ENCODE measurements at places on chromosomes 6 and 20.

DNA sequence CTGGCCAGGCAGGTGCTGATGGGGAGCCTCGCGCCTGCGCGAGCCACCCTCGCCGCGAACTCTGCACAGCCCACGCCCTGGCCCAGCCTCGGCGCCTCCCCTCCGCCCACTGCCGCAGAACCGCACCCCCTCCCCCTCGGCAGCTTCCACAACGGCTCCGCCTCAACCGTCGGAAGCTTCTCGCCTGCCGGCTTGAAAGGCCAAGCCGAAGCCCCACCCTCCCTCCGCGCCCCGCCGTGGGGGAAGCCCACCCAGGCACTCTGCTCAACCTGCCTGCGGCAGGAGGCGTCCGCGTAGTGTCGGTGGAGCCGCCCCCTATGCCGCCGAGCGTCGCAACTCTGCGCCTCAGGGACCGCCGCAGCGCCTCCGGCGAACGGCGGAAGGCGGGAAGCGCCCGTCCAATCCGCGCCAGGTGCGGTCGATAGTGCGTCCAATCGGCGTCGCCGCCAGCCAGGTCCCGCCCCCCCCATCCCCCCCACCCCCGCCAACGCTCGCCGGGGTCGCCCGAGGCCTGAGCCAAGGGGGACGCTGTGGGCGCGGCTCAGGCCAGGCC, at the start of gene SYCP2:
SYCP2 (minus strand) TSS at position 342 of the 553 bp plus-strand sequence. CDS start 11,224 bp downstream, outside the sequence.
- DNase-seq, result no peak

- no peak for DNase-seq
Observed at GRCh38 chr6:24969343-24969860, 33.6 kb upstream of the RIPOR2 start.

DNA sequence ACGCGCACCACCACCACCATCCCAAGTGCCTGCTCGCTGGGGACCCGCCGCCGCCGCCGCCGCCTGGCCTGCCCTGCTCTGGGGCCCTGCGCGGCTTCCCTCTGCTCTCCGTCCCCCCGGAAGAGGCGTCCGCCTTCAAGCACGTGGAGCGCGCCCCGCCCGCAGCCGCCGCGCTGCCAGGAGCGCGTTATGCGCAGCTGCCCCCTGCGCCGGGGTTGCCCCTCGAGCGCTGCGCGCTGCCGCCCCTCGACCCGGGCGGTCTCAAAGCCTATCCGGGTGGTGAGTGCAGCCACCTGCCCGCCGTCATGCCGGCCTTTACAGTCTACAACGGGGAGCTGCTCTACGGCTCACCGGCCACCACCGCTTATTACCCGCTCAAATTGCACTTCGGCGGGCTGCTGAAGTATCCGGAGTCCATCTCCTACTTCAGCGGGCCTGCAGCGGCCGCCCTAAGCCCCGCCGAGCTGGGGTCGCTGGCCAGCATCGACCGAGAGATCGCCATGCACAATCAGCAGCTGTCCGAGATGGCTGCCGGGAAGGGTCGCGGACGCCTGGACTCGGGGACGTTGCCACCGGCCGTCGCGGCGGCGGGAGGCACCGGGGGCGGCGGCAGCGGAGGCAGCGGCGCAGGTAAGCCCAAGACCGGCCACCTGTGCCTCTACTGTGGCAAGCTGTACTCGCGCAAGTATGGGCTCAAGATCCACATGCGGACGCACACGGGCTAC, 7.2 kb downstream of the PRDM13 start:
- DNase-seq, result peak; percentile 73

GRCh38 chr20:24632581-24632980, 163.2 kb downstream of the SYNDIG1 start:
- no peak for DNase-seq

DNA sequence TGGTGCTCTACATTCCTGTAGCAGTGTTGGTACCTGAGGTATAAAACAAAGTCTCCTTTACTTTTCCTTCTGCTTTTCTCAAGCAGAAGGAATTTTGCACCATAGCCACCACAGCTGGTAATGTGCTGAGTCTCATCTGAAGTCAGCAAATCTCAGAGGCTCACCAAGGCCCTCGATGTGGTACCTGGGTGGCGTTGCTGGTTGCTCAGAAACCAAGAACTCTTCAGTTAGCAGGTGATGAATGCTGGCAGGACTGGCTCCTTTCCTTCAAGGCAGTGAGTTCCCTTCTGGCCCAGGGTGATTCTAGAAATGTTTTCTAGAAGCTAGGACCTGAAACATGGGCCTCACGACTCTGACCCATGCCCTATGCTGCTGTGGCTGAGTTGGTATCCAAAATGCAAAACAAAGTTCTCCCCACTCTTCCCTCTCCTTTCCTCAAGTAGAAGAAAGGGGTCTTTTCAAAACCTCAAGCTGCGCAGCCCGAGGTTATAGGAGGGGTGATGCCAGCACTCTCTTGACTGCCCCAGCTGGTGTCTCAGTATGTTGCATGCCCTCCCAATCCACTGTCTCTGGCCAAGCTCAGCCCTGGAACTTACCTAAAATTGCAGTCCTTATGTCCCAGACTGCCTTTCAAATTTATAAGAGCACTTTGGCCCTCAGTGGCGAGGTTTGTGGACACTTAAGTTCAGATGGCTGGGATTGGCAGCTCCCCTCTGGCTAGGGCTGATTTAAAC, 592.3 kb downstream of the FRK start:
- no peak for DNase-seq

DNA sequence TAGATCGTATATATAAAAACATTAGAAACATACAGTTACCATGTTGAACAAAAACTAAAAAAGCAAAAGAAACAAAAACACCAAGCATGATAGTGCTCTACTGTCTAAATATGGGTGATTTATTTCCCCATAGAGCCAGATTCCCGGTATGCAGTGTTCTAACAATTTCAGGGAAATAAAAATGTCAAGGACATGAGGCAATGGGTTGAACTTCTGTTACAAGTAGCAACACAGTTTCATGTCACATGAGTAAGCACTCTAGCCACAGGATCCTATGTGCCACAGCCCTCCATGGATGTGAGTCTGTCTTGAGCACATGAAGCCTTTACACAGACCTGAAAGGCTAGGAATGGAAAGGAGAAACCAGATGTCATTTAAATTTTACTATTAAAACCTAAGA, 96.0 kb downstream of the MAP3K5 start:
- no peak for DNase-seq

DNA sequence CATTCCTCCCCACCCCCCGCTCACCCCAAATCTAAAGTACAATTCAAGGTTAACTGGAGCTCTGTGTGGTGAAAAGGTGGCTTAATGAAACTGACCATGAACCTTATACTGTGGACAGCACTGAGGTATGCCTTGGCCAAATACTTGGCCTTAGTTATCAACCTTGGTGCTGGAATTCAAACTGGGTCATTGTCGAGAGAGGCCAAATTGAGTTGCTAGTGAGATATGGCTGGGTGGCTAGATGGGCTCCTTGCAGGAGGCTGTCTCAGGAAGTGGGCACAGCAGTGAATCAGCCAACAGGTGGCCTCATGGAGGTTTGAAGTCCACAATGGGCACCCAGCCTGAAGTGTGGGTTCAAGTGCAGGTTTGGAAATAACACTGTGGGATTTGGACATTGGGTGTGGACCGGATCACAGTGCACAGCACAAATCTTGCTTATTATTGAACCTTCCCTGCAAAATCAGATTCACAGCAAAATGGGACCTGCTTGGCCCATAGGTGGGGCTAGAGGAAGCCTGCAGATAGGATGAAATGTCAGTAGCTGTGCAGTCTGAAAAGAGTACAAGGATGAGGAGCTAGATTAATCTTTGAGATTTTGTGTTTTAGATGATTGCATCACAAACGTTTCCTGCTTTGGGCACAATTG, 5.6 kb upstream of the BTBD3 start:
- peak; percentile 23 for DNase-seq

DNA sequence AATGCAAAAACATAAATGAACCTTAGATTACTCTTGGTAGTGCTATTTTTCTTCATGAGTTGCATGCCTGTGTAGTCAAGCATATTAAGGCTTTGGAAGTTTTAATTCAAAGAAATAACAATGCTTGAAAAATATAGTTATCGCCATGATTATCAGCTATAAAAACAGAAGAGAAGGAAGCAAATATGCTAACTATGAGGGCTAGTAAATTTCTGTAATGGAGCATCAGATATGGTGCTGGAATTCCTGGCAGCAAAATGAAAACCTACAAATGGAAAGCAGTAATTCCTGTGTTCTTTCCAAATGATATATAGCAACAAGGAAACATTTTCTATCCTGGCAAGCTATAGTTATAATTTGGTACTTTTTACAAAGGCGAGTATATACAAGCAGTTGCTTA, 29.7 kb downstream of the DOP1A start:
- no peak for DNase-seq

GRCh38 chr6:71351190-71351589, 62.6 kb downstream of the OGFRL1 start:
- no peak for DNase-seq

- no peak for DNase-seq
Observed at GRCh38 chr20:59429396-59429795, 129.0 kb downstream of the EDN3 start.

- DNase-seq, result no peak
Observed at GRCh38 chr6:44049163-44049988, 77.9 kb downstream of the MRPL14 start.

GRCh38 chr6:24883618-24884017, 52.1 kb downstream of the RIPOR2 start:
- no peak for DNase-seq

DNA sequence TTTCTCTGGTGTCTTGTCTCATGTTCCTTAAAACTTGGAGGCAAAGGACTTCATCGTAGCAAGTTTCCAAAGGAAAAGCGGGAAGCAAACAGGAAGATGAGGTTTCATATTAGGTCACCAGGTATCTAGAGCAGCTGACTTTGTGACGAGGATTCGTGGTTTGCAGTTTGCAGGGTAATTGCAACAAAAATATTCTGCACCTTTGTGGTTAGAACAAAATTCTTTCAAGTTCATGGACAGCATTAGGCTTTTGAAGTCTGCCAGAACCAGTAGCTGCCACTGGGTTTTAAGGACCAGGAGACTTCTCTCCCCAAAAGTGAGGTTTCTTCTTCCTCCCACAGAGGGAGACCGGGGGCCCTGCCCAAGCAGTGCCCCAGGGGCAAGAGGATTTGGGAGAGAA, 63.4 kb downstream of the RPP40 start:
- no peak for DNase-seq

GRCh38 chr6:153048631-153049030, 46.1 kb upstream of the MTRF1L start:
- no peak for DNase-seq

GRCh38 chr20:2829376-2829775, 11.1 kb downstream of the PCED1A start:
- no peak for DNase-seq

- no peak for DNase-seq
Observed at GRCh38 chr6:169163411-169163901, 90.2 kb downstream of the THBS2 start.

DNA sequence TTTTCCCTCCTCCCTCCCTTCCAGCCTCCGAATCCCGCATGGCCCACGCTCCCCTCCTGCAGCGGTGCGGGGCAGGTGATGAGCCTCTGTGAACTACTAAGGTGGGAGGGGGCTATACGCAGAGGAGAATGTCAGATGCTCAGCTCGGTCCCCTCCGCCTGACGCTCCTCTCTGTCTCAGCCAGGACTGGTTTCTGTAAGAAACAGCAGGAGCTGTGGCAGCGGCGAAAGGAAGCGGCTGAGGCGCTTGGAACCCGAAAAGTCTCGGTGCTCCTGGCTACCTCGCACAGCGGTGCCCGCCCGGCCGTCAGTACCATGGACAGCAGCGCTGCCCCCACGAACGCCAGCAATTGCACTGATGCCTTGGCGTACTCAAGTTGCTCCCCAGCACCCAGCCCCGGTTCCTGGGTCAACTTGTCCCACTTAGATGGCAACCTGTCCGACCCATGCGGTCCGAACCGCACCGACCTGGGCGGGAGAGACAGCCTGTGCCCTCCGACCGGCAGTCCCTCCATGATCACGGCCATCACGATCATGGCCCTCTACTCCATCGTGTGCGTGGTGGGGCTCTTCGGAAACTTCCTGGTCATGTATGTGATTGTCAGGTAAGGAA, at the start of gene OPRM1:
OPRM1 (plus strand) TSS at position 10 of the 612 bp plus-strand sequence; CDS start at position 315, 305 bp downstream.
- no peak for DNase-seq

DNA sequence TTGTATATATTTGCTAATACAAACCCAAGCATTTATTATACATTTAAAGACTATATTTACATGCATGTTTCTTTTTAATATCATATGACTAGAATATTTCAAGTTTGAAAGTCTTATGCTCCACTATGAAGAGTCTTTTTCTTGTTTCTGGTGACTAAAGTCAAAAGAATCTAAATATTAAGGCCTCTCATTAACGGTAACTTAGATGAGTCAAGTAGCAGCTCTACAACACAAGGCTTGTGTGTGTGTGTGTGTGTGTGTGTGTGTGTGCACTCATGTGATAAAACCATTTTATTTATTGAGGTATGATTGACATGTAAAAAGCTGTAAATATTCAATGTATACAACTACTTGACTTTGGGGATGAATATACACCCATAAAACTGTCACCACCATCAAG, 275.6 kb downstream of the TFAP2B start:
- no peak for DNase-seq

Measured in NCI-H345 (cell line).